Activated CD4-positive, alpha-beta T cell treated with anti-CD3 and anti-CD28 coated beads, Interleukin-2, amount 50 U/mL, for 1 hour (primary cell): ENCODE measurements at places on chromosomes 4 and X.

GRCh38 chrX:109797311-109797975 lies 64.4 kb upstream of the ACSL4 start:
- DNase-seq = no peak

GRCh38 chr4:45284400-45285085 lies 558.2 kb upstream of the GNPDA2 start:
- DNase-seq = no peak

DNA sequence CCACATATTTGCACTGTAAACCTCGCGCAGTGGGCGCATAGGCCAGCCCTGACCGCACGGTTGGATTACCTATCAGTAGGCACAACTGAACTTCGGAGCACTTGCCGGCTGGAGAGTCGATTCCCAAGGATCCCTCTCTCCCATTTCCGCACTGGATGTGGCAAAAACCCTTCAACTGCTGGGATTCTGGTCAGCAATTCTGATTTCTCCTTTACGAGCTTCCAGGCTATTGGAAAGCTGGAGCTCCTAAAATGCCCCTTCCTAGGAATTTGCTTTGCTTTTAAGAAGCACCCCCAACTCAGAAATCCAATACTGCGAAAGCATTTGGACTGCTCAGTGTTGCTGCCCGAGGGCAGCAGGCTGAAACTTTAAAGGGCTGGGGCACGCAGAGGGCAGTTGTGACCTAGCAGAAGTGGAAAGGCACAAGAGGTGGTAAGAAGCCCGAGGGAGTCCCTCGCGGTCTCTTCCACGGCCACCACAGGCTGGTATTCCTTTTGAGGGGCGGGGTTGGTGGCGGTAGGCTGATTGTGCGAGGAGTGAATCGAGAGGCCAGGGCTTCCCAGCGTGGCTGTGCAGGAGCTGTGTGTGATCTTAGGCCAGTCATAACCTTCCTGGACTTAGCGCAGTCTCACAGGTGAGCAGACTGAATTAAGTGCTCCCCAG lies 1.6 kb downstream of the ZAR1 start:
- DNase-seq = no peak

DNA sequence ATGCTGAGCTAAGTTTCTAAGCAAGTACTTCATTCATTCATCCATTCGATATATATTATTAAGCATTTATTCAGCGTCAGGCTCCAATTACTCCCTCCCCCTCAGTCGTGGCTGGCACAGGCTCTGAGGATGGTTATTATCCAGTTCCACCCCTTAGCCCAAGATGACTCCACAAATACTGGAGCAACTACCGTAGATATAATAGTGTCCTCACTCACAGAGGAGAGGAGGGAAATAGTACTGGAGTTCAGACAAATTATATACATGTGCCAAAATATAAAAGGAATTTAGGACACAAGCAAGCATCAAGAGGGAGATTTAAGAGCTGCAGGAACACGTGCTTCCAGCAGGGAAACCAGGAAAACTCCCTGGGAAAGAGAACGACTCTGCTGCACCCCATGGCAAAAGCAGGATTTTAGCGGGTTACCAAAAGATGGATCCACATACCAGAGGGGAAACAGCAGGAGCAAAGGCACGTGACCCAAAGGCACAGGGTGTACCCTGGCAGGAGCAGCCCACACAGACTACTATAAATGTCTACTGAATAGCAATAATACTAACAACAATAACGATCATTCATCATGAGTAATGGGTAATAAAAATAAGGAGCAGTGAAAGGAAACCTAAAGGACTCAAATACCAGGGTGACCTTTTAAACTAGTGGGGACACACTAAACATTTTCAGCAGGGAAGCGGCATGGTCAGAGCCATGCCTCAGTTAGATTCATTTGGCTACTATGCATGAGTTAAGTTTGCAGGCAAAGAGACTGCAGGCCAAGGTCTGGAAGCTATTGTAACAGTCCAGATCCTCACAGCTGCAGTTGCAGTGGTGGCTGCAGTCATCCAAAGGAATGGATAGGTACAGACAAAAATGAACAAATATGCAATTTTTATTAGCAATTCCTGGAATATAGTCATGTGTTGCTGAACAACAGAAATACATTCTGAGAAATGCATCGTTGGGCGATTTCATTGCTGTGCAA lies 153.7 kb downstream of the APBB2 start:
- no peak for DNase-seq

DNA sequence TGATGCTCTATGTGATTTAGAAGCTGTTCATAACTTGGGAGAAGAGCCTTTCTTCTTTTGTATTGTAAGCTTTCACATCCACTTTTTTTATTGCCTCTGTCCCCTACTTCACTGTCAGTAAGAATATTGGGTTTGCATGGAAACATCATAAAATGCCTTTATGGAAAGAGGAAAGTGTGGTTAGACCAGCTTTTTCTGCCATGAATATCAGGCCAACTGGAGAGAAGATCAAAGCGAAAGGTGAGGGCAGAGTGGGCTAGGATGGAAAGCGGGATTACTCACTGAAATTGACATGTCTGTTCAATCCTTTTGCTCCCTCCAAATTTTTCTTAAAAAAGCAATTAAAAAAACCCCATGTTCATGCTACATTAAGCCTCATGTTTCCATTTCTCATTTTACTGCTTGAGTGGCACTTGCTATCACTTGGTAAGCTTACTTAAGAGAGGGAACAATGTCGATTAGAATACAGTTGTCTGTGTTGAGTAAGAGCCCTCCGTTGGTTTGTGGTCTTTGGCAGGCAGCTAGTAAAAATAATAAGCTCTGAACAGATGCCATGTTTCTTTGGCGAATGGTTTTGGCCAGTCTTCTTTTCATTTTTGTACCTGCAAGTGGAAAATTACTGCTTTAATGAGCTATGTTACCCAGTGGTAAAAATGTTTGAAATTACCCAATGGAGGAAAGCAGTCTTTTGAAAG lies 35.9 kb downstream of the SUPT20HL1 start:
- no peak for DNase-seq

DNA sequence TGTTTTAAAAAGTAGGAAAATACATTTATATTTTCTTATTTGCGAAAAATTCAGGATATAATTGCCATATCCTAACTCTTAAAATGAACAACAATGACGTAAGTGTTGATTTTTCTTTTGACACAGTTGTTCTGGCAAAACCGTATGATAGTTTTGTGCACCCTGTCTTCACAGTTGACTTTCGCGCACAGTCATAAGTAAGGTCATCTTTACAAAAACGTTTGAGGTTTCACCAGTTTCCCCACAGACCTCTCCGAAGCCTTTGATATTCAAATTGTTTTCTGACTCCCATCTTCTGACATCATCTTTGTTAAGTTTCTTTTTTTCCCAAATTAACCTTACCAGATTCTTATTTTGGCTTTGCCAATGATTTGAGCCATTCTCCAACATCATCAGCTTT lies 48.1 kb upstream of the ATXN3L start:
- DNase-seq = no peak

DNA sequence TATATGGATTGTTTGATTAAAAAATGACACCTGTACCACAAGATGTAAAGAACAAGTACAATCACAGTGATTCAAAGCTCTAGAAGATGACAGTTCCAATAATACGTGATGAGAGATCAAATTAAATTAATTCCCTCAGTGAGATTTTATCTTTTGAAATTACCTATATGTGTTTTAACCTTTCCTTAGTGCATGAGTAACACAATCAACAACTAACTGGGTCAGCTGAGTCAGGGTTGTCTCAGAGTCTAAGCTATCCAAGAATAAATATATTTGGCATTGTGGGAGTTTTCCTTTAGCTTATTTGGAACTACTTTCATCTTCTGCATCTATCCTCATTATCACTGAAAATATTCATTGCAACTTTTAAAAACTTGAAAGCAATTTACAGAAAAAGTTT lies 162.8 kb downstream of the WDFY3 start:
- DNase-seq = no peak

DNA sequence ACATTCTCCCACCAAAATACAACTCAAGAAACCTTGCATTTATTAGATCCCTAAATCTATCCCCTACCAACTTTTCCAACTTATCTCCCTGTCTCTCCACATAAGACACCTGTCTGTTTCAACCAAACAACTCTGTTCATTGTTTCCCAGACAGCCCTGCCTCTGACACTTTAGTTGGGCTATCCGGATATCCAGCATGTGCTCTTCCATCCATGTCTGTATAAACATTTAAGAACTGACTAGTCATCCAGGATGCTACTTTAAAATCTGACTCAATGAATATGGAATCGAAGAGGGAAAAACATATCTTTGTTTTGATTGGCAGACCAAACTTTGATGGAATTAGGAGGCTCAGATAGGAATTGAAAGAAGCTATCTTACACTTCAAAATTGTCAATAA lies 143.2 kb upstream of the DCAF8L1 start:
- no peak for DNase-seq

GRCh38 chr4:52606726-52607125 lies 52.4 kb downstream of the USP46 start:
- DNase-seq = no peak

GRCh38 chr4:1466034-1466862 lies 60.0 kb upstream of the NKX1-1 start:
- no peak for DNase-seq

GRCh38 chr4:156656896-156657295 lies 314.7 kb downstream of the PDGFC start:
- no peak for DNase-seq

- DNase-seq = no peak
Observed at GRCh38 chrX:10401239-10401638, 219.1 kb downstream of the MID1 start.

- DNase-seq = no peak
Observed at GRCh38 chr4:131002132-131002531, 1906.2 kb downstream of the C4orf33 start.

GRCh38 chr4:123304151-123304964 lies 92.2 kb upstream of the SPRY1 start:
- DNase-seq = no peak

GRCh38 chr4:53921856-53922255 lies 142.5 kb downstream of the CHIC2 start:
- no peak for DNase-seq

DNA sequence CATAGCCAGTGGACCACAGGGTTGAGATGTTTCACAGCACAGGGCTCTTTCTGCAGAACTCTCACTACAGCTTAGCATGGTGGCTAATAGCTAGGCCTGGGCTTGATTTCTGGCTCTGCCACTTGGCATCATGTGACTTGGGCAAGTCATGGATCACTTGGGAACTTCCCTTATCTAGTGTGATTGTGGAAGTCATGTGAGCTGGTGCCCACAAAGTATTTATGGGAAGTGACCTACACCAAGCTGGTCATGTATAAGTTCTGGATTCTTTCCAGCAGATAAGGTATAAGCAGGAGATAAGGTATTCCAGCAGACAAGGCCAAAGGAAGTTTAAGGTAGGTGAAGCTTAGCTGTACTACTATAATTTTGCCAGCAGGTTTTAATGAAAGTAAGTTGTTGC lies 61.0 kb downstream of the REELD1 start:
- DNase-seq = no peak

DNA sequence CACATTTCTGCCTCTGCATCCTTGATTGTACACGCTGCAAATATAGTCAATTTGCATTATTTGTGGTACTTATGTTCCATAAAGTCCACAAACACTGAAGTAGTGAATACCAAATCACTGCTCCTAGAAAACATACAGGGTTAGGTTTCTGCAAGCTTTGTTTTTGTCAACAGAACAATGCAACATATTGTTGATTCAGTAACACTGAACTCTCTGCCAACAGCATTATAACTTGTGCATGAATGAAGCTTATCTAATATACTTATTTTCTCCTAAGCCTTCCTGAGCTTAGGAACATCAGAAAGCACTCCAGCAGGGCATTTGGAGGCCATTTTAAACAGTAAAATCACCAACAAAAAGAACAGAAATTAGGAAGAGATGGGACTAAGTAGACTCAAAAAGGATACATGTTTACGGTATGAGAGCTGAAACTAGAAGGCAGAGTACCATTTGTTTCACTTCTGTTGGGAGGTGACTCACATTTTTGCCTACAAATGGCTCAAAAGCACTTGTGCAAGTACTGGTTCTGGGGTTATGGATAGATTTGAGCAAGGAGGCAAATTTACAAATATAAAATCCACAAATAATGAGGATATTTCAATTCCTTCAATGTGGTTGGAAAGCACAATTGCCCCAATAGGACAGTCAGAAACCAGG lies 14.1 kb downstream of the COX18 start:
- no peak for DNase-seq

DNA sequence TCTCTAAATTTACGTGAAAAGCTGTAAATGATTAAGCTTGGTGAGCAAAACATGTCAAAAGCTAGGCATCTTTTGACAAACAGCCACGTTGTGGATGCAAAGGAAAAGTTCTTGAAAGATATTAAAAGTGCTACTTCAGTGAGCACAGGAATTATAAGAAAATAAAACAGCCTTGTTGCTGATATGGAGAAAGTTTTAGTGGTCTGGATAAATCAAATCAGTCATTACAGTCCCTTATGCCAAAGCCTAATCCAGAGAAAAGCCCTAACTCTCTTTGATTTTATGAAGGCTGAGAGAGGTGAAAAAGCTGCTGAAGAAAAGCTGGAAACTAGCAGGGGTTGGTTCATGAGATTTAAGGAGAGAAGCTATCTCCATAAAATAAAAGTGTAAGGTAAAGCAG lies 487.2 kb downstream of the CCSER1 start:
- DNase-seq = no peak

GRCh38 chrX:150573702-150574101 lies 5.3 kb downstream of the MTM1 start:
- peak; percentile 6 for DNase-seq

GRCh38 chr4:38920677-38921076 lies 53.1 kb downstream of the FAM114A1 start:
- no peak for DNase-seq

- no peak for DNase-seq
Observed at GRCh38 chrX:10415306-10416001, 204.9 kb downstream of the MID1 start.

- no peak for DNase-seq
Observed at GRCh38 chr4:145565328-145565727, 53.9 kb upstream of the MMAA start.

GRCh38 chr4:67765401-67765800 lies 11.2 kb upstream of the GNRHR start:
- no peak for DNase-seq

- DNase-seq = no peak
Observed at GRCh38 chr4:168833881-168834280, 176.2 kb downstream of the CBR4 start.

DNA sequence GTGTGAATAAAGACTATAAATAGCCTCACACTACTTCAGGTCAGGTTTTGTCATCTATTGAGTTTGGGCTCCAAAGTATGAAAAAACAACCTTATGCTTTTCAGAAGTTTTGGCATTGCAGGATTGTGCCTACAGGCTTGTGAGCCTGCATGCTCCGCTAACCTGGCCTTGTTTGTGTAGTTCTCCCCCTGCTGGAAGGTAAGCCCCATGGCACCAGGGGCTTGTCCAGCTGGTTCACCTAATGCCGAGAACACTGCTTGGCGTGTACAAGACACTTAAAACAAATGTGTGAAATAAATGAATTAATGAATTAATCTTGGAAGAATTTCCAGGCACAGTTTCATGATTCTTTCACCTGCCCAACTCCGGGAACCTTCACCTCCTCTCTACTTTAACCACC lies 1.8 kb upstream of the HSD17B10 start:
- peak; percentile 51 for DNase-seq
